Endothelial cell (in vitro differentiated cells): ENCODE measurements at places on chromosomes 7 and 10.

GRCh38 chr7:152093717-152094116, 68.2 kb downstream of the GALNT11 start:
- no peak for DNase-seq

- no peak for DNase-seq
Measured at GRCh38 chr10:133158437-133158755, 1.6 kb upstream of the KNDC1 start.

DNA sequence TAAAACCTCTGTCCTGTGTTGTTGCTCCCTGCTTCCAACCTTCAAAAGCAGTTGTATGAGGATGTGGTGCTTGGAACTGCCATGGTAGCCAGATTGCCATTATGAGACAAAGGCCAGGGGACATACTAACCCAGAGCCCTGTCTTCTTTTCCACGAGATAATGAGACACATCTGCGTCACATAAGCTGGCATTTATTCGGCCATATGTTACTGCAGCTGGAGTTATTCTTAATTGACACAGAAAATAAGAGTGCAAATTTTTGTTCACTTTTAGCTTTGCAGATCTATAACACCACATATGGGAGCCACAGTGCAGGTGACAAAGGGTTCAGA, 15.5 kb upstream of the PDLIM1 start:
- DNase-seq, result no peak

GRCh38 chr10:90592638-90593302, 265.1 kb downstream of the HTR7 start:
- DNase-seq, result peak; percentile 69

- DNase-seq, result no peak
Measured at GRCh38 chr7:131014906-131015656, 281.1 kb upstream of the KLF14 start.

DNA sequence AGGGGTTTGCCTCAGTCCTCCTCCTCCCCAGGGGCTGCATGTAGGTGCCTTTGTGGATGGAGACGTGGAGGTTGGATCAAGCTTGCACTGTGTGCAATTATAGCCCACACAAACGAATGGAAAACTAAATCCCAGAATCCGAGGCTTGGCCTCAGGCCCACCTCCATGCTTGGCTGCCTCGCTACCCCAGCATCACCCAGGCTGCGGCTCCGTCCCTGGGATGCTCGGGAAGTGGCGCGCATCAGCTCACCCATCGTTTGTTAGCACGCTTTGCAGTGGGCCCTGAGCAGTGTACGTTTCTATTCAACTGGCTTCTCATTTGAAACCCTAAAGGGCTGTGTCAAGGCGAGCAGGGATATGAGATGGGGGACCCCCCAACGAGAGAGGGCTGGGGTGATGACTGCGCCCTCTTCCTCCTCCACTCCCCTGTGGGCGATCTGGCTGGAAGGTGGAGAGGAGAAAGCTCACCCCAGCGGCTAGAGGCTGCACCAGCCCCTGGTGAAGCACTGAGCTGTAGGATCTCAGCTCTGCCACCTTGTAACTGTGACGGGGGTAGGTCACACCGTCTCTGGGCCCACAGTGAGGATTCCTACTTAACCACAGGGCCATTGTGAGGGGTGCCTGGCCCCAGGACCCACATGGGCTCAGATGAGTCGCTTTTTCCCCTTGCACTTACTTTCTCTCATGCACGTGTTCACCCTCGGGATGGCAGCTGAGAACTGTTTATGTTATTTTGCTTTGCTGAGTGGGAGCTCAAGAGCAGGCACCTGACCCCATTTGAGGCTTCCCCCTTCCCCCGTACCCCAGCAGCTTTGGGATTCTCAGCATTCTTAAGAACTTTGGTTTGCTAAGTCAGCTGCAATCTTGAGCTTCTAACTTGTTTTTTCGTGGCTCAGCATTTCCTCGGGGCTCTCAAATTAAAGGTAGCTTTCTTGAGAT, 12.7 kb upstream of the BTBD16 start:
- no peak for DNase-seq

DNA sequence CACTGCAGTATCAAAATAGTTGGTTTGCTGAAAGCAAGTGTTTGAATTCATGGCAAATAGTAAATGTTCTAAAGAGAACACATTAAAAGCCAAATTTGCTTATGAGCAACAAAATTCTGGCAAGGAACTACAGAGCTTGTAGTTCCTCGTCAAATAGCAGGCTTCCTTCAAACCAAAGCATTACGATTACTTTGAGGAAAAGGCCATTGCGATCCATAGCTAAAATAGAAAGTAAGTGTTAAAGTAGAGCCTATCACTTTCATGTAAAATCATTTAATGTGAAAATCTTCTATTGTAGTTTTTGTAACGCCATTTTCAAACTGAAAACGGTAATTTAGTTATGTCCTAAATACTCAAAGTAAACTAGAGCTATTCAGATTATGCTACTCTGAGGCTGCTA, 20.1 kb downstream of the CACNA2D1 start:
- DNase-seq, result no peak

DNA sequence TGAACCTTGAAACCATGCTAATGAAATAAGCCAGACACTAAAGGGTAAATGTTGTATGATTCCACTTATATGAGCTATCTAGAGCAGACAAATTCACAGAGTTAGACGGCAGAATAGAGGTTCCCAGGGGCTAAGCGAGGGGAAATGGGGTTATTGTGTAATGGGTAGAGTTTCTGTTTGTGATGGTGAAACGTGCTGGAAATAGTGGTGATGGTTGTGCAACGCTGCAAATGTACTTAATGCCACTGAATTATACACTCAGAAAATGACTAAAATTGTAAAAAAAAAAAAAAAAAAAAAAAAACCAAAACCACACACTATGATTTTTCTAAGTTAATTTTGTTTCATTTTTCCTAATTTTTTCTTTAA, 30.0 kb downstream of the SFXN4 start:
- DNase-seq, result no peak

DNA sequence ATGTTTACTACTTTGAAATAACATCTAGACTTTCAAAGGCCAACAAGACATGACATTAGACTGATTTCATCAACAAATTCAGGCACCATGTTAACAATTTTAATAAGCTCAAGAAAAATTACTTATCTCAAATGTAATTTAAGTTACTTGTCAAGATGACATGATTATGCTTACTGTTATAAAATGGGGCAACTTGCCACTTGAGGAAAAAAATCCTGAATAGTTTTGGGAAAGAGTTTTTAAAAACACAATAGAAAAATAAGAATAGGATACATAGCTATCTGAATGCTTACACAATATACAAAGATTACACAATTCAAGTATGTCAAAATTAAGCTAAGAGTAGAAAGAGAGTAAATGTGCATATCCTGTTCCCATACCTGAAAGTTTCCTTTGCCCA, 85.4 kb downstream of the RNF32 start:
- no peak for DNase-seq

DNA sequence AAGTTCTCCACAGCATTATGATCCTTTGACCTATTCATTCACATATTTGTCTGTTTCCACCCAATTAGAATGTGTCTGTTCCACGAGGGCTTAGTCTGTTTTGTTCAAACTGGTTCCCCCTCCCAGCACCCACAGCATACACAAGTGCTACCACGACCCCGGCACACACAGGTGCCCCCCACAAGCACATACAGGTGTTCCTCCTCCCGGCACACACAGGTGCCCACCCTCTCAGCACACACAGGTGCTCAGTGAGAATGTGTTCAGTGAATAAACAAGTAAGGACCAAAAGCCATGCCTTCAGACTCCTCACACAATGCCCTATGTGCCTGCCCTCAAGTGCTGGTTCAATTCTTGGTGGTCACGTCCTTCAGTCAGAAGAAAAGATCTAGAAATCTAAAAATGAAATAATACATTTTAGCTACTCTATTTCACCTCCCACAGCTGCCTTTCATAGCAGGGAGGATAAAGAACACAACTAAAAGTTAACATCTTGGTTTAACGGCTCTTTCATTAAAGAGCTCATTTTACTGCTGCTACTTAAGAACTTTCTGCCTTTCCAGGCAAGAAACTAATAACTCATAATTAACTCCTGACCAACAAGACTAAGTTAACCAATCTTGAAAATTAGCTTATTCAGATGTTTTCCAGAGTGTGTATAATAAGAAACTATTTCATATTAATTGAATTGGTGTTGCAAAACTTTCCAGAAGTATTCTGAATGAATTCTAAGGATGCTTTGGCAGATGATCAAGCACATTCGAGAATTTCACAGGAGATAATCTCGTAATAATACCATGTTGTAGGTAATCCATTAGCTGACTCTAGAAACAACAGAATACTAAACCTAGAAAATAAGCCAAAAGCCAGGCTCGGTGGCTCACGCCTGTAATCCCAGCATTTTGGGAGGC, 2.3 kb downstream of the DNMBP start:
- no peak for DNase-seq

DNA sequence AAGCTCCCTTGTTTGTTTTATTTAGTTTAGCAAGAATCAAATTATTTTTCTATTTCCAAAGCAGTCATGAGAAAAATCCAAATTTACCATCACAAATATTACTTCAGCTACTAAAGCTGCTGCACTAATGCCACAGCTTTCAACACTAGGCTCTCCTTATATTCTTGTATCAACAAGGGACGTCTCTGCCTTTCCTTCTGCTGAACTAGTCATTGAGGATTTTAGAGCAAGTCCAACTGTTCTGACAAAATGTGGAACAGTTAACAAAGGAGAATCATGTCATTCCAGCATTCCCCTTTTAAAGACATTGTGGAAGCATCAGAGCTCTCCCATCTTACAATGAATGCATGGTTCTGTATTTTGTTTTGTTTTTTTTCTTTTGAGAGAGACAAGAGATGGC, 28.6 kb downstream of the FAM13C start:
- no peak for DNase-seq

- DNase-seq, result no peak
Measured at GRCh38 chr10:44752451-44753441, 158.4 kb upstream of the TMEM72 start.

DNA sequence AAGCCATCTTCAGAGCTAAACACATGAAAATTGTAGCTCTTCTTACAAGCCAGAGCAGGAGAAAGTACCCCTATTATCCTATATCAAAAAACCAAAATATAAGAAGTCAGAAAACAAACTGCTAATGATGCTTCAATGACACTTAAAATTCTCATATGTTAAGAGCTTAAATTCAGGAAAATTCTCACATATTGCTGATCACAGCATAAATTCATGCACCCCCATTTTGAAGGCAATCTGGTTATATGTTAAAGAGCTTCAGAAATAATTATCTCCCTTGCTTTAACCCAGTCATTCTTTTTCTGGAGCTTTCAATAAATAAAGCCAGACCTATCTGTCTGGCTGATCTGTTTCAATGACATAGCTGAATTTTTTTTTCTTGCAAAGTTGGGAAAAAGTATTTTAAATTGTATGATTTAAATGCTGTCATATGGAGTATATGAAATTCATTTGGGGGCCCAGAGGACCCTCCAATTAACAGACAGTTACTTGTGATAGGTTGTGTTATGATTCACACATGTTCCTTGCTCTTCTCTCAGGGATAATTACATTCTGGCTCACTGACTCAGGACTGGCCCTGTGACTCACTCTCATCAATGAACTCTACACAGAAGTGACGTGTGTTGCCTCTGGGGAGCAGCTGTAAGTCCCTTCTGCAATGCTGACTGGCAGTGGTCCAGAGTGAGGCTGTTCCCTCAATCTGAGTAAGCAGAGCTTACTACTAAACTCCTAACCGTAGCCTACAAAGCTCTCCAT, 85.2 kb downstream of the HGF start:
- DNase-seq, result no peak

- peak; percentile 57 for DNase-seq
Measured at GRCh38 chr7:128020159-128020558, 11.1 kb downstream of the LRRC4 start.

GRCh38 chr7:30423788-30424505, 54.6 kb downstream of the NOD1 start:
- no peak for DNase-seq

DNA sequence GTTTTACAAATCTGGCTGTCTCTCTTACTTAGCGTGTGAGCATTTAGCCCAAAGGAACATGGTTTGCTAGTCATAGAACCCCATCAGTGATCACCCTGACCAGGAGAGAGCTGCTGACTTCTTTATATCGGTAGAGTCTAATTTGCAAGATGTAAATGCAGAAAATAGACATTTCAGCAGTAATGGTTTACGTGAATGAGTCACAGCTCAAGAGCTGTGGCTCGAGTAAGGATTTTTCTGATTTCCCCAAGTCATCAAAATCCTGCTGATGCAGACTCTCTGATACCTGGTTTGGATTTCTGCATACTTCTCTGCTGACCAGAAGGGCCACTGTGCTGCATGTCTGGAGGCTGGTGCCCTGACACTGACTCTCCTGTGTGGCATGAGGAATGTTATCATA, 25.7 kb downstream of the NUB1 start:
- DNase-seq, result no peak

GRCh38 chr10:103789161-103789560, 66.2 kb downstream of the SH3PXD2A start:
- no peak for DNase-seq

- no peak for DNase-seq
Measured at GRCh38 chr7:79064187-79064823, 389.2 kb downstream of the MAGI2 start.

- DNase-seq, result no peak
Measured at GRCh38 chr7:14236834-14237233, 247.4 kb upstream of the ETV1 start.

- DNase-seq, result no peak
Measured at GRCh38 chr7:16667355-16667754, 21.4 kb downstream of the BZW2 start.

DNA sequence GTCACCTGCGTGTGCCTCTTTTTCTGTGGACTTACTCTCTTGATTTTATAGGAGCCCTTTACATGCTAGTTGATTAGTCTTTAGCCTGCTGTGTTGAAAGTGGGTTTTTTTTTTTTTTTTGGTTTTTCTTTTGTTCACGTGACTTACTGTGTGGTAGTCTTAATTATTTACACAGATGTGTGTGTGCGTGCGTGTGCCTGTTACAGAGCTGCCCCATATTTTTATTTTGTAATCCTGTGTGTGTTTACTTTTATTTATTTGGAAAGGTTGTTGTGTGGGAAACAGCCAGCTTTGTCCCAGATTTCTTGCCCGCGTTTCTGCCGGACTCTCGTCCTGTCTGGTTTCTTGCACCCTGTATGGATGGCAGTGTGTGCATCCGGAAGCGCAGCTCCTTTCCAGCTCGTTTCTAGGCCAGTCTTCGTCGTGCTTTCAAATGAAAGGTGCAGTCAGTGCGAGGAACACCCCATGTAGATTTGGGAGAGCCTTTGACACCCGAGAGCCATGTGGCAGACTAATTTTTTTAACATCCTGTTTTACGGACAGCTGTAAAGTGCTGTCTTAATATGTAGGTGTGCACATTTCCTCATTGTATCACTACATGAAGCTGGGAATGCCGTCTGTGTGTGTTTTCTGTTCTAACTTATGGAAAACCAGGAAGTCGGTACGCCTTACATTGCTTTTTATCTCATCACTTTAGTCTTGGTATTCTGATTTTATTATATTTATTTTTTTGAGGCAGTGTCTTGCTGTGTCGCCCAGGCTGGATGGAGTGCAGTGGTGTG, 55.6 kb downstream of the DNAJB6 start:
- no peak for DNase-seq

GRCh38 chr7:16062269-16062668, 359.1 kb downstream of the CRPPA start:
- DNase-seq, result no peak
